ENCODE measurements at places on chromosomes 5 and 9.

DNA sequence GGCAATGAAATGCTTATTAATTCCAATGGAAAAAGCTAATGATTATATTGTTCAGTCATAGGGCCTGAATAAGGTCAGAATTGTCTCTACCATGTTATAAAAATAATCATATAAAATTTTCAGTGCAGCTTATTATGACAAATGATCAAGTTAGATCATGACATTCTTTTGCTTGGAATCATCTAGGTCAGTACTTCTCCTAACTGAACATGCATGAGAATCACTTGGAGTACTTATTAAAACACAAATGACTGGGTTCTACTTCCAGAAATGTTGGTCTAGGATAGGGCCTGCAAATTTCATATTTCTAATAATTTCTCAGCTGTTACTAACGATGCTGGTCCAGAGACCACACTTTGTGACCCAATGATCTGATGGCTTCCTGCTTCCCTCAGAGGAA, 806.0 kb upstream of the ZNF608 start:
- no peak for DNase-seq

DNA sequence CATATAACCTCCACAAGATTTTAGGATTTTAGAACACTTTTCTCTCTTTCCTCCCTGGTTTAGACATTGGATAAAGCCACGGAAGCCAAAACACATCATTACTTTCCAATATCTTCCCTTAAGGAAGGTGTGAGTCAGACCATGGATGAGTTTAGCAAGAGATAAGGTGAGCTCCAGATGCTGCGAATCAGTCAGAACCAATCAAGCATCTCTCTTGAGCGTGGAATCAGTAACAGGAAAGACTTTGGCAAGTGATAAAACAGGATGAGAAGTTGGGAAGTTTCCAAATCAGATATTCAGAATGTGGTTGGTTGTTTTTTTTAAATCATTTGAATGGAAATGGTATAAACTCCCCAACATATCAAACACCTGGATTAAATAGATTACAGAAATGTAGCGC, 397.8 kb downstream of the EFNA5 start:
- no peak for DNase-seq

DNA sequence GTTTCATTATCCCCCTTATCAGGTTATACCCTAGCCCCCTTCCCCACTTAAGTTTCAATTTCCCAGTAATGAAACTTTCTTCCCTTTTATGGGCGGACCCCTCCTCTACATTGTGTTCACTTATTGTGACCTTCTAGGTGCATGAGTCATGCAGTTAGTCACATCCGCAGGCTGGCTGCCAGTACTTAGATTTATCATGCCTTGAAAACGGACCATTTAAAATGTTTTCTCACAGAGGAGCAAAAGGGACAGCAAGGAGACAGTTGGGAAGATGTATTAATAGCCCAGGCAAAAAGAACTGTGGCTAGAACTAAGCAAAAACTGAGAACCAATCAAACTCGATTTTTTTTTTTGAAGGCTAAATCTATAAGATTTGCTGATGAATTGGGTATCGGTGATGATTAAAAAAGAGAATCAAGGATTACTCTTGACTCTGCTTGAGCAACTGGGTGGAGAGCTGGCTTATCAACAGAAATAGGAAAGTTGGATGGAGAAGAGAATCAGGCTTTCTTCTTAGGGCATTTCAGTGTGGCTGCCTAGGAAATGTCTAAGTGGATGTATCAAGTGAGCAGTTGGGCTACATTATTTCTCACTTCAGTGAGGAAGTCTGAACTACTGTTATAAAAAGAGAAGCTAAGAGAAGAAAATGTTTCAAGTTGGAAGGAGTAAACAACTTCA, 615.0 kb downstream of the HINT1 start:
- DNase-seq, result no peak

- no peak for DNase-seq
These were observed 28.5 kb downstream of the HRH2 start for GRCh38 chr5:175686396-175686795.

DNA sequence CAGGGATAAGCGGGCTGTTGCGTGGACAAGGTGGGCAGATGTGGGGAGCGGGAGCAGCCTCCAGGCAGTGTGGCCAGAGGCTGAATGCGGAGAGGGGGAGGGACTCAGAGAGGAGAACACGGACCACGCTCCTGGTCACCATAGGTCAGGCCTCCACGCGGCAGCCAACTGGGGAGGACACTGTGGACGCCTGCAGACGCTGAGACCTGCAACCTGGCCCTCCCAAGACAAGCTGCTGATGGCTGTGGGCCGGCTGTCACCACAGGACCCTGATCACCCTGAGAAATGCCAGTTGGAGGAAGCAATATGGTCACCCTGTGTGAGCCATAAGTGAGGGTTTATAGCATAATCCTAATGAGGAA, 16.8 kb downstream of the LPCAT1 start:
- DNase-seq, result no peak

GRCh38 chr5:82925061-82925411, 152.2 kb downstream of the TMEM167A start:
- no peak for DNase-seq

- DNase-seq, result no peak
These were observed 1.2 kb downstream of the LCN15 start for GRCh38 chr9:136762915-136763648.

DNA sequence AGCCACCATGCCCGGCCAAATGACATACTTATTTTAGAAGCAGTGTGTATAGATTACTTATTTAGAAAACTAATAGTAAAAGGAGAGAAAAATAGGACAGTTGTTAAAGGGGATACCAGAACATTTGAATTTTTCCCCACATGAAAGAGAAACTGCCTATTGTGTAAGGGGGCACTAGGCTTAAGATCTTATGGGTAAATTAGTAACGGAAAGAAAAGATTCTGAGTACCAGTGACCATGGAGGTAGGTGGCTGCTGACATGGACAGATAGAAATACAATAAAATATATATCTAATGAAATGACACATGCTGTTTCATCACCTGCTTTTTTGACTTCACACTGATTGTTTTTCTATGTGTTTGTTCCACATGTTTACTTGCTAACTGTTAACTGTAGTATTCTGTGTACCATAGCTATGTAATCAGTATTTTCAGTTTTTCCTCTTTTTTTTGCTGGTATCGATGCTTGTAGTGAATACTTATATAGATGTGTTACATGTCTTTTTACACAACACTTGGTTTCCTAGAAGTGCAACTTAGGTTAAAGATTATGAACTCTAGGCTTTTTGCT, 3.0 kb upstream of the DNAJC21 start:
- no peak for DNase-seq

DNA sequence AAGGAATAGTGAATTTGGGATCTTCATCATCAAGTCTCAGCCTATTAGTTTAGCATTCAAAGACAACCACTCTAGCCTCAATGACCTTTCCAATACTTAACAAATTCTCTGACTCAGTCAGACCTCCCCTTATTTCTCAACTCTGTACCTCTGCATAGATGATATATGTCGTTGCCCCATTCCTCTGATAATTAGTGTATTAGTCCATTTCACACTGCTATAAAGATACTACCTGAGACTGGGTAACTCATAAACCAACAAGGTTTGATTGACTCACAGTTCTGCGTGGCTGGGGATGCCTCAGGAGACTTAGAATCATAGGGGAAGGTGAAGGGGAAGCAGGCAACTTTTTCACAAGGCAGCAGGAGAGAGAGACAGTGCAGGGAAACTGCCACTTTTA, 8.9 kb downstream of the MRPL22 start:
- DNase-seq, result no peak

GRCh38 chr5:178588769-178589168, 1.4 kb downstream of the COL23A1 start:
- no peak for DNase-seq

DNA sequence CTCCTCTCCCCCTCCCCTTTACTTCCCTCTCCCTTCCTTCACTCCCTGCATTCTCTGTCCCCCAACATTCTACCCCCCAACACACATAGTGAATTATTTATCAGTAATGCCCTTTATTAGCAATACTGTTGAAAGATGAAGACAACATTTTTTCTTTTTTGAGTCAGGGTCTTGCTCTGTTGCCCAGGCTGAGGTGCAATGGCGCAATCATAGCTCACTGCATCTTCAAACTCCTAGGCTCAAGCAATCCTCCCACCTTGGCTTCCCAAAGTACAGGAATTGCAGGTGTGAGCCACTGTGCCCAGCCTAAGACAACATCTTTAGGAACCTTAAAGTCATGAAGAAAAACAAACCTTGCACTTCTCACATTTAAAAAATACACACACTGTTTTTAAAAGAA, 130.6 kb downstream of the ZNF462 start:
- DNase-seq, result no peak

DNA sequence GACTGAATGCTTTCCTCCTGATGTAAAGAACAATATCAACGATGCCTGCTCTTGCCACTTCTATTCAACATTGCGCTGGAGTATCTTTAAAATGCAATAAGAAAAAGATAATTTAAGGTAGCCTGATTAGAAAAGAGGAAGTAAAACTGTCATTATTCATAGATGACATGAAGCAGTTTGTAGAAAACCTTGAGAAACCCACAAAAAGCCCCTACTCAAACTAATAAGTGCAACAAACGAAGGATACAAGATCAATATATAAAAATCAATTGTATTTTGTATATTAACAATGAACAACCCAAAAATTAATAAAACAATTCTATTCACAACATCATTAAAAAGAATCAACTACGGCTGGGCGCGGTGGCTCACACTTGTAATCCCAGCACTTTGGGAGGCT, 76.4 kb upstream of the CKMT2 start:
- no peak for DNase-seq

DNA sequence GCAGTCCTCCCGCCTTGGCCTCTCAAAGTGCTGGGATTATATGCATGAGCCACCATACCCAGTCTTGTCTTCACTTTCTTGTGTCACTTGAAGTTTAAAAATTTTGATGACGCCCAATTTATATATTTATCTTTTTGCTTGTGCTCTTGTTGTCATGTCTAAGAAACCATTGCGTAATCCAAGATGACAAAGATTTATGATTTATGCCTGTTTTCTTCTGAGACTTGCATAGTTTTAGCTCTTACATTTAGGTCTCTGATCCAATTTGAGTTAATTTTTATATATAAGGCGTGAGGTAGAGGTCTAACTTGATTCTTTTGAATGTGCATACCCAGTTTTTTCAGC, 18.6 kb downstream of the ANKHD1 start:
- DNase-seq, result no peak
